ENCODE measurements at places on chromosomes 5 and 9. TPM values are rescaled to one million over a fixed set of nuclear protein-coding genes. Genes with fewer than 3 reads are reported as not detected.

DNA sequence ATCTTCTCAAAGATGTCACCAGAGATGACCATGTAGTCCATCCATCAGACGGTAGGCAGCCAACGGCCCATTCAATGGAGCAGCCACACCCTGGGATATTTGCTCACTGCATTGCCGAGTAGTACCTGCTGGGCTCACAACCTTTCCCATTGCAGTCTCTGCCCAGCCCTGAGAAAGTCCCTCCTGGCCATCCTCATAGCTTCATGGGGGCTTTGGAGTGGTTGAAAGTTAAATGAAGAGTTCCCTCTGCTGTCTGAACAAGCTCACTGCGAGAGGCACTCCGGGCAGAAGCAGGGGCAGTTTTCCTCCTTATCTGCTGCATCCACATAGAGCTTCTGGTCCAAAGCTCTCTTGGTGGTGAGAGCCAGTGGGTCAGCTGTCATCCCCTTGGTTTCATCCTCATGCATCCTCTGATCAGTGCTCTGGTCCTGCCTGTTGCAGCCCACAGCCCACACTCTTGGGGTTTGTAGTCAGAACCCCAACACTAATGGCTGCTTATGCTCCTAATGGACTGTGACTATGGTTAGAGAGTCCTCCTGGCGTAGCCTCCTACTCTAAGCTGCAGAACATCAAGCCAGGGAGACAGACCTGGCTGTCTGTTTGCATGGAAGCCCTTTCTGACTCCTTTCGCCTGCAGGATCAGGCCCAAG is 23.3 kb downstream of the TNFSF8 start:
- DNase-seq: peak; percentile 68

The C7 gene
- polyA plus RNA-seq: 64.0 TPM

GRCh38 chr9:107363516-107364152 is 80.6 kb downstream of the RAD23B start:
- DNase-seq: peak; percentile 9

GRCh38 chr9:108751369-108751768 is 104.4 kb downstream of the ACTL7B start:
- DNase-seq: no peak

The IFNA13 gene
- polyA plus RNA-seq: not detected
